ENCODE measurements at places on chromosomes 6 and 20.

- no peak for DNase-seq
These were observed 328.5 kb upstream of the AGPAT4 start for GRCh38 chr6:161602359-161602758.

DNA sequence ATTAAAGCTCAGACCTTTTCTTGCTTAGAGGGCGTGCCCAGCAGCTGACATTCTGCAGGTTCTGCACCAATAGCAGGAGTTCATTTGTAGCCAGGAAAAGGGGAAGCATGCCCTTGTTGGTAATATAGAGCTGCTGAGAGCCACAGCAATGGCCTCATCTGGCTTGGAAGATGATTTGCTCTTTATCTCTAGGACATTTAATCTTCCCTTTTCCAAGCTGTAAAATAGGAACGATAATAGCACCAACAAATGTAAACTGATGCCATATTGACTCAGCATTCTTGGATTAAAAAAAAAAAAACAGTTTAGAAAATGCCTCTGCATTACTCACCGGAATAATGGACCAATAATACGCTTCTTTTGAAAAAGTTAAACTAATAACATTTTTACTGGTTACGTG, 93.4 kb upstream of the SLC2A12 start:
- DNase-seq, result no peak

GRCh38 chr6:42017021-42017643, 33.2 kb upstream of the TAF8 start:
- DNase-seq, result no peak

DNA sequence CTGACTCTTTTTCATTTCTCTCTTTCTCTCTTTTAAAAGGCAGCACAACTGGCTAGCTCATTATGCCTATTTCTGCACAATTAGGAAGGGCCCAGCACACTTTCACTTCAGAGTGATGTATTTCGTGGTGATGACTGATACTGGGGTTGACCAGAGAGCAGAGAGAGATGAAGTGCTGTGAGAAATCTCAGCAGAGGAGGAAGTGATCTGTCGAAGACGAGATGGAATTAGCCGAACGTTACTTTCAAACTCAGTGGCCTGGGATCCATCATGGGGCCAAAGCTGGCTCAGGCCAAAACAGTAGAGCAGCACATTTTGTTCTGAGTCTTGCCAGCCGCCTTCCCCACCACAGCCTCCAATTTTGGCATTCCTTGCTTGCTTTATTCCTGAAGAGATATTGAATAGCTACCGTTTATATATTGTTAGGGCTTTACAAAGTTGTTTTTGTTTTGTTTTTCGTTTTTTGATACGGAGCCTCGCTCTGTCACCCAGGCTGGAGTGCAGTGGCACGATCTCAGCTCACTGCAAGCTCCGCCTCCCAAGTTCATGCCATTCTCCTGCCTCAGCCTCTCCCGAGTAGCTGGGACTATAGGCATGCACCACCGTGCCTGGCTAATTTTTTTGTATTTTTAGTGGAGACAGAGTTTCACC, 213.2 kb upstream of the ECI2 start:
- DNase-seq, result no peak

All from effector memory CD8-positive, alpha-beta T cell (primary cell).